ENCODE measurements at places on chromosomes 5 and 9.

GRCh38 chr5:74679966-74680365 lies 5.1 kb upstream of the HEXB start:
- no peak for DNase-seq

- DNase-seq: no peak
Measured at GRCh38 chr5:1105350-1106265, 6.3 kb downstream of the SLC12A7 start.

- DNase-seq: no peak
Measured at GRCh38 chr5:177546258-177546741, 8.1 kb downstream of the FAM193B start.

GRCh38 chr5:39633057-39633456 lies 208.3 kb upstream of the DAB2 start:
- DNase-seq: no peak

GRCh38 chr9:78064075-78064474 lies 32.5 kb upstream of the GNAQ start:
- no peak for DNase-seq

DNA sequence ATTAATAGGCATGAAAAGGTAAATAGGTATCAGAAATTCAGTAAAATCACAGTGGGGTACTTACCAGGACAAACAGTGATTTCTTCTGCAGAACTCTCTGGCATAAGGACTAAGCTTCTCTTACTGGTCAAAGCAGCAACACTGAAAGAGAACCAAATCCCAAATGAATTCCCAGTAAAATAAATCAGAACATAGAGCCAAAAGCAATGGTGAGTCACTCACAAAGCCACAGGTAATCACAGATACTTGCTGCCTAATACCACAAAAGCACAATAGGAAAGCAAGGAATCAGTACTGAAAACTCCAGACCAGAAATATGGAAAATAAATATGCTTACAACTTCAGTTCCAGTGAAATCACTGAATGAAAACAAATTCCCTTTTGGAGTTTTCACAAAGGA lies 50.7 kb downstream of the UIMC1 start:
- DNase-seq: no peak

GRCh38 chr9:134422301-134423090 lies 96.2 kb downstream of the RXRA start:
- DNase-seq: no peak

All from NCI-H1436 (cell line).